ENCODE measurements at places on chromosomes 4 and X.

- DNase-seq: peak; percentile 18
Observed at GRCh38 chrX:16882169-16882568, 12.0 kb upstream of the RBBP7 start.

DNA sequence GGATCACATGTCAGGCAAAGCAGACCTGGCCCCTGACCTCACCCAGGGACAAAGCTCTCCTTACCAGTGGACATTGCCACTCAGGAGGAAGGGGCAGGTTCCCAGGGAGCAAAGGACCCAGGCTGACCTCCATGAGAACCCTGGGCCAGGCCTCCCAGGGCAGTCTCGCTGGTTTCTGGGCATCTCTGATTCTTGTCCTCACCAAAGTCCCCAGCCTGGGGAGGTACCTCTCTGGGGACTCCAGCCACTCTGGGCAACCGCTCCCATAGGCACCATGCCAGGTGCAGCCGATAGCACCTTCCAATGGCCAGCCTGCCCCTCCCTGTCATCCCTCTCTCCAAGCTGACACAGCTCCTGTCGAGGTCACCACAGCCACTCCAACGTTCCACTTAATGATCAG, 7.9 kb downstream of the EVC2 start:
- no peak for DNase-seq

GRCh38 chr4:76991161-76991660, 41.7 kb downstream of the SEPTIN11 start:
- DNase-seq: no peak

- no peak for DNase-seq
Observed at GRCh38 chr4:123068081-123068480, 145.7 kb upstream of the NUDT6 start.

GRCh38 chr4:40927074-40927473, 177.3 kb downstream of the NSUN7 start:
- no peak for DNase-seq

DNA sequence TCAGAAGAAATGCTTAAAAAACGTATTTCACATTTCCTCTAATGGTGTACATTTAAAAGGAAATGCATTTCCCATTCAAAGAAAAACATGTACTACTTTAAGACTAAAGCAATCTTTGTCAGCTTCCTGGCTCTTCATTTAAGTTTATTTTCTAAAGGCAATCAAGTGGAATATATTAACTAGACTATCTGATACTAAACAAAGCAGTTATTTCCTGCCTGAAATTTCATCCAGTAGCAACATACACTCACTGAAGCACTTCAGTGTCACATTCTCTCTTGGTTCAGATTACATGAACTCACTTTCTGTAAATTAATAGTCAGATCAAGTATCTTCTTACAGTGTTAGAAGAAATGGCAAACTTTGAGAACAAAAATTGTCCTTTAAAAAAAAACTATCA, 42.5 kb downstream of the LRBA start:
- no peak for DNase-seq

GRCh38 chrX:19731307-19731820, 156.0 kb downstream of the SH3KBP1 start:
- DNase-seq: no peak

DNA sequence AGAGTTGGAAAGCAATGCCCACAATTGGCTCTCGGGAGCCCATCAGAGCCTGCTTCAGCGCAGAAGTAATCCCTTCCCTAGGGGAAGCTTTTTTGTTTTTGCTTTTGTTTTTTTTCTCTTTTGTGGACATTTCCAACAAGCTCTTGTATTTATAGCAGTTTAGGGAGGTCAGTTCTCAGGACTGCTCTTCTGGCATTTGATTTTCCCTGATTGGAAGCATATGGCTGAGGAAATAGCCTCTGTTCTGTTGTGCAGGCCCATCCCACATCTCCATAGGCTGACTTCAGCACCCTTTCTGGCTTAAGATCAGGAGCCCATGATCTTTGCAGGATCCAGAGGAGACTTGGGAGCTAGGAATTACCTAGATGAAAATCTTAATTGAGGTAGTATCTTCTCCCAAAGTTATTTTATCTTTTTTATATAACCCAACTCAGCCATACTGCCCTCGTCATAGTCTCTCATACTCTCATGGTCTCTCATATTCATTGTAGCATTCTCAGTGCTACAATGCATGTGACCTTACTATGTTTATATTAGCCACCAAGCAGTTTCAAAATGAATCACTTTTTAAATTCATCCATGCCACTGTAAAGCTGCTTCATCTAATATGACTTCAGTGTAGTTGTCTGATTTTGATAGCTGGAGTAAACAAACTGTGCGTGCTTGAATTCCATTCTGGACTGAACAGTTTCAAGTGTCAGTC, 16.7 kb downstream of the PAGE4 start:
- no peak for DNase-seq

- no peak for DNase-seq
Observed at GRCh38 chr4:98586291-98586961, 72.0 kb downstream of the TSPAN5 start.

GRCh38 chr4:24511371-24512063, 72.8 kb downstream of the DHX15 start:
- no peak for DNase-seq

- no peak for DNase-seq
Observed at GRCh38 chrX:138856881-138857604, 145.5 kb upstream of the FGF13 start.

- DNase-seq: no peak
Observed at GRCh38 chrX:153922932-153923857, 2.9 kb downstream of the ARHGAP4 start.

GRCh38 chr4:148071009-148071408, 339.1 kb downstream of the ARHGAP10 start:
- DNase-seq: no peak

- DNase-seq: no peak
Observed at GRCh38 chr4:98519268-98519977, 139.0 kb downstream of the TSPAN5 start.

- no peak for DNase-seq
Observed at GRCh38 chrX:136525738-136526606, 6.0 kb upstream of the VGLL1 start.

DNA sequence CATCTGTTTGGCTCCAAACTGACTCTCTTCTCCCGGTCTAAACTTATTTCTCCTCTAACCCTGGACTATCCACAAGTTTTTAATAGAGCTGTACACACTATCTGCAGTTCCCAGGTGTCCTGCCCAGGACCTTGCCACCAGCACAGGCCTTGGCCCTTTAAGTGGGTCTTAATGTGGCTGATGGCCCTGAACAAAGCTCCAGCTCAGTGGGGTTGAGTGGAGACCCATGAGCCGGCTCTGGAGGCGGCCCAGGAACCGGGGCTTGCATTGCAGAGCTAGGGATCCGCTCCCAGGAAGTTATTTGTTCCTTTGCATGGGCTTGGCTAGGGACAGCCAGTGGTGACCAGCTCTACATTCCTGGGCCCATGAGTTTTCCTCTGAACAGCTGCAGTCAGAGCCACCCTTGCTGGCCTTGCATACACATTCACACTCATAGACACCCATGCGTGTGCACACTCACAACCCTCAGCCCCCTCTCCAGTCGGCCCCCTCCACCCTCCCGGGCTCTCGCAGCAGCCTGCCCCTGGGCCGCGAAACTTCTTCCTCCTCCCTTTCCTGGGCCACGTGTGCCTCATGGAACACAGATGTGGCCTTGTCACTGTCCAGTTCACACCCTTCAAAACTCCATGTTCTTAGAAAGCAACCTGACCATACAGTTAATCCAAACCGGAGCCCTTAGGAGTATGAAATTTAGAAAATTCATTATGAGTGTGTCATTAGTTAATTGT, 58.2 kb downstream of the GPR143 start:
- DNase-seq: no peak

GRCh38 chr4:133759428-133759827, 442.2 kb downstream of the PABPC4L start:
- DNase-seq: no peak

DNA sequence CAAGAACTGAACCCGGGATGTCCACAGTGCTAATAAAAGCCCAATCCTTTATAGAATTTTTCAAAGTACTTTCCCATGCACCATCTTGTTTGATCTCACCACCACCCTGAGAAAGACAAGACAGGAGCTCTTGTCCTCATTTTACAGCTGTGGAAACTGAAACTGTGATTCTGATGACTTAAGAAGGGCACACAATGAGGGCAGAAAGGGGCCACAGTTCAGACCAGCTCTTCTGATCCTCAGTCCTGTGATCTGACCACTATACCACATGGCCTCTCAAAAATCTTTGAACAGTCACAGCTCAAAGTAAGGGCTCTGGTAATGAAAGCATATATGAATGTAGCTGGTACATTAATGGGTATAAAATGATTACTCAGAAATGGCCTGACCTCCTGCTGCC, 127.3 kb upstream of the CPEB2 start:
- DNase-seq: no peak
